ENCODE measurements at places on chromosomes 12 and 14. TPM values are rescaled to one million over a fixed set of nuclear protein-coding genes. Genes with fewer than 3 reads are reported as not detected.

Gene SDR9C7
- total RNA-seq, result not detected

Gene IFI27
- 495 TPM for total RNA-seq

Gene SIRT4
- 1.6 TPM for total RNA-seq

Gene HIF1A
- 207 TPM for total RNA-seq

Gene UNC79
- total RNA-seq, result 0.13 TPM

Gene BEGAIN
- total RNA-seq, result 2.2 TPM

DNA sequence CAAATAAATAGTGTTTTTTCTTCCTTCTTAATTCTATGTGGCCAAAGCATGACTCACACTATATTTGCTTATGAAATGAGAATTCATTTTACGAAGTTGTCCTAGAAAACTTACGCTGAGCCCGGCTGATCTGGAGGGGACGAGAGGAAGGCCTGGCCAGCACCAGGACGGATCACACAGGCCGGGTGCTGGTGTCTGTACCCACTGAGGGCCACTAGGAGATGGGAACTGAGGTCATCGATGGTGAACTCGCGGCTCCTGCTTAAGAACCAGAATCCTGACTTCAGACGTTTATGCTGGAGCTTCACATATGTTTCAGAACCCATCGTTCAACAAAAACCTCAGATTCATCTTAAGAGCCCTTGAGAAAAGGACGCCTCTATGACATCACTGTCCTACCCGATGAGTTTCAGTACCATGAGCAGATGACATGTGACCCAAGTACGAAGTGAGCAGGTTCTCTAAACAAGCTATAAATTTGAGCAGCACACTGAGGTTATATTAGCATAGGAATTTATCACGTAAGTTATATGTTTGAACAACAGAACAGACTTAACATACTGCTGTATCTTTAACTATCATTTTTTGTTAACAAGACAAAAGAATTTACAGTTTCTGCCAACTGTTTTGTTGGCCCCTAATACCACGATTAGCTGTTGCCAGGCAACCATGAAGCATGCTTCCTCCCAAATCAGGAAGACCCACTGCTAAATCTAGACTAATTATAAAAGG is 111.9 kb downstream of the FOXN3 start:
- no peak for DNase-seq

- DNase-seq, result no peak
Observed at GRCh38 chr12:68240079-68240478, 13.3 kb downstream of the IL22 start.

DNA sequence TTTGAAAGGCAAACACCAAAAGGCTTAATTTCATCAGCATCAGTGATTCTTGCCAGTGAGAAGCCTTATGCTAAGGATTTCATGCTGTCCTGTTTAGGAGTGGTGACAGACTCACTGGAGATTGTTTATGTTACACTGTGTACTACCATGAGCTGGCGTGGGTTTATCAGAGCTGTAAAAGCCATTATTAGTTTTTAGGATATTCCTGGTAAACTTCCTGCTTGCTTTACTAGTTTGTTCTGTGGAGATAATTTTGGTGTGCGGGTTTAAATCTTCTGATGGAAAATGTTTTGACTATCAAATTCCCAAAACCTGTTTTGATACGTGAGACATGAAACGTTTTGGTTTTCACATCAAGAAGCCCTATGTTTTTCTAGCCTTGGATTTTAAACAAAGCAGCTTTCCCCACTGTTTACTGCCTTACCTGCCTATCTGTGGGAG is 15.2 kb downstream of the PPFIBP1 start:
- DNase-seq, result no peak

GRCh38 chr14:37257501-37258070 is 59.8 kb downstream of the MIPOL1 start:
- no peak for DNase-seq

DNA sequence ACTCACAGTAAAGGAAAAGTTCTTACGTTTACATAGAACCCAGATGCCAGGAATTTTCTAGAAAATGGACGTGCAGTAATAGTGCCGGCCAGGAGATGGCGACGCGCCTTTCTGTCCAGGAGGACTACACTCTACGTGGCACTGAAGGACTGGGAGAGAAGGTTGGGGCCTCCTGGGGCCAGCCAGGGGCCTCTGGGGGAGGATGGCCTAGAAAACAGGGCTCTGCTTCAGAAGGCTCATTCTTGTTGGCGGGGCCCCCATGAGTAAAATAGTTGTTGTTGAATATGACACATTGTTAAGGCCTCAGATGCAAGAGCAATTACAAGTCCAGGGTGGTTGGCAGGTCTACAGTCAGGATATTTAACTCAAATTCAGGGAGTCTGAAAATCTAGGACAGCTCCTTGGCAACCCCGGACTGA is 120.1 kb upstream of the MAX start:
- DNase-seq, result no peak

DNA sequence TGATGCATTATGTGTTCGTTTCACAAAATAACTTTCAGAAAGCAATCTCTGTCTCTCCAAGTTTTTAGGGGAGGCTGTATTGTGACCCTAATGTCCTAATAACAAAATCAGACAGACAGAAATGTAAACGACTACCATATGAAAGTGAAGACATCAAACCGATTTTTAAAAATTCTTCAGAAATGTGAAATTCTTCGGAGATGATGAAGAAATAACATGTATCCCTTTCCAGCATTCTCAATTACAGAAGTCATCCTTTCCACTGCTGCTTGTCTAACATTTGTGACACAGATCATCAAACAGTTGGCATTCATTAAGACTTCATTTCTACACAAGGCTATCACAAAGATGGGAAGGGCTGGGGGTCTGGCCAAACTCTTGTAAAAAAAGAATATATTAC is 41.0 kb downstream of the DMAC2L start:
- DNase-seq, result no peak
